ENCODE measurements at places on chromosomes 6 and 20.

GRCh38 chr6:7260291-7261031, 52.5 kb downstream of the SSR1 start:
- peak; percentile 42 for DNase-seq
- H3K27ac ChIP-seq = peak overlapping the region; percentile 77
- peak overlapping the region; percentile 59 for H3K4me3 ChIP-seq
- no peaks in the 10 kb centered on the region for H3K27me3 ChIP-seq

GRCh38 chr6:29941916-29942274, 437 bp upstream of the HLA-A start:
- H3K36me3 ChIP-seq = no peaks in the 10 kb centered on the region
- H3K4me3 ChIP-seq = peak overlapping the region; percentile 48
- H3K27ac ChIP-seq = peak overlapping the region; percentile 90
- peaks cover 13% of the 10 kb centered on the region for H3K4me1 ChIP-seq
- no peaks in the 10 kb centered on the region for H3K27me3 ChIP-seq

DNA sequence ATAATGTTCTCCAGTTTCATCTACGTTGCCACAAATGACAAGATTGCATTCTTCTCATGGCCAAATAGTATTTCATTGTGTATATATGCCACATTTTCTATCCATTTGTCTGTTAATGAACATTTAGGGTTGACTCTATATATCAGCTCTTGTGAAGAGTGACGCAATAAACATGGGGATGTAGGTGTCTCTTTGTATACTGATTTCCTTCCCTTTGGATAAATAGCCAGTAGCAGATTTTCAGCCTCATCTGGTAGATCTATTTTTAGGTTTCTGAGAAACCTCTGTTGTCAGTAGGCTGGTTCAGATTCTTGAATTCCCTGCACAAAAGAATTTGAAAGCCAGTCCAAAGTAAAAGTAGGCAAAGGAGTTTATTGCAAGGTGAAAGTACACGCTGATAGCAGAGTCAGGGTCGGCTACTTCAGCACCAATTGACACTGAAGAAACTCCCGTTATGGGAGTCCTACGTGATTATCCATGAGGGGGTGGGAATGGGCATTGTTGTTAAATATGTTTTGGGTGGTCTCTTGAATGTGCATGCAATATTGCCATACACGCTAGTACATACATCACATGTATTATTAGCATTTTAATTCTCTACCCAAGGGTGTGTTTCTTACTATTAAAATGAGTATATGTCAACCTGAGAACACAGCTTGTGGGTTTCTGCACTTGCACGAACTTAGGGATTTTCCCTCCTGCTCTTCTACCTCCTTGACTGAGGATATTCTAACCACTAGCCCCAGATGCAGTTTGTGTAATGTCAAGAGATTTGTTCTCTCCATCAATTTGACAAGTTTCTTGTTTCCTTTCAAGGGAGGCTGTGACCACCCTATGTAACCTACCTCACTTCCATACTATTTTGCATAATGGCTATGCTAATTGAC, 14.4 kb upstream of the SLC17A2 start:
- H3K27me3 ChIP-seq = no peaks in the 10 kb centered on the region
- no peak overlapping the region for H3K27ac ChIP-seq
- DNase-seq = no peak
- no peaks in the 10 kb centered on the region for H3K36me3 ChIP-seq
- H3K4me1 ChIP-seq = no peaks in the 10 kb centered on the region
- H3K4me3 ChIP-seq = no peak overlapping the region

DNA sequence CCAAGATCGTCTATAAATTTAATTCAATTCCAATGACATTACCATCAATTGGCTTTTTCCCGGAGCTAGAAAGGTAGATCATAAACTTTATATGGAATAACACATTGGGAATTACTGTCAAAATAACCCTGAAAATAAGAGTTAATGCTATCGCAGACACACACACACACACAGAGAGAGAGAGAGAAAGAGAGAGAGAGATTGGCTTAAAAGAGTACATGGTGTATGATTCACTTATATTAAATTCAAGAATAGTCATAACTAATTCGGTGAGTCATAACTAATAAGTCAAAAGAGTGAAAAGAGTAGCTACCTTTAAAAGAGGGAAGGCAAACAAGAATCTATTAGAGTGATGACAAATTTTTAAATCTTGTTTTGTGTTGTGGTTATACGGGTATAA, 425.5 kb downstream of the TBC1D32 start:
- no peaks in the 10 kb centered on the region for H3K4me1 ChIP-seq
- no peak overlapping the region for H3K27ac ChIP-seq
- no peak overlapping the region for H3K4me3 ChIP-seq
- DNase-seq = no peak
- H3K27me3 ChIP-seq = no peaks in the 10 kb centered on the region
- H3K36me3 ChIP-seq = no peaks in the 10 kb centered on the region

- no peaks in the 10 kb centered on the region for H3K27me3 ChIP-seq
Measured at GRCh38 chr6:54801669-54802068, 44.9 kb upstream of the FAM83B start.

DNA sequence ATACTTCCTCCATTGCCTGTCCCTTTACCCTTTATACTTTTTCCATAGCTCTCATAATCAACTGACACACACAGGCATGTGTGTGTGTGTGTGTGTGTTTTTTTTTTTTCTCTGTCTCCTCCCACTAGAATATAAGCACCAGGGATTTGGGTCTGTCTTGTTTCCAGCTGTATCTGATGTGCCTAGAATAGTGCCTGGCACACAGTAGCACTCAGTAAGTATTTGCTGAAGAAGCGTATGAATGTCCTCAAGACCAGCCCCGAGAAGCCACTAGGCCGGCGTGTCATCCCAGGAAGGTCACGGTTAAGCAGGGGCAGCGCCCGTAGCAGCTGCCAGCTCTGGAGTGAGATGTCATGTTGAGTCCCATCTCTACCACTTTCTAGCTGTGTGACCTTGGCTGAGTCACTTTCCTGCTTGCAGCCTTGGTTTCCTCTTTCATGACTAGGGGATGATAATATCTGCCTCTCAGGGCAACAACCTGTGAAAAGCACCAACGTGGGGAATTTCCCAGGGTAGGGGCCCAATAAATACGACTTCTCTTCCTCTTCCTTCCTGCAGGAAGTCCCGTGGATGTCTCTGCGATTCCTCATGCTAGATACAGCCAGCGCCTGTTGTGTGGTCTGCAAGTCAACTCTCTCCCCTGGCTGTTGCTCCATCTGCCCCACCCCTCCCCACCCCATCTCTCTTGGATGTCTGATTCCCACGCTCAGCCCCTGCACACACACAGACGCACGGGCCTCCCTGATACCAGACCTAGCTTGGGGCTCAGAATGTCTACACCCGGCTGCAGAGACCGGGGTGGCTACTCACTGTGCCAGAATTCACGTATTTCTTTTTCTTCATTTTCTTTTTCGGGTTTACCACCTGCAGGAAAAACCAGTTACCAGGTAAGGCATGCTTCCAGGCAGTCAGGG, 58.1 kb downstream of the RAB44 start:
- H3K27me3 ChIP-seq = no peaks in the 10 kb centered on the region
- no peaks in the 10 kb centered on the region for H3K36me3 ChIP-seq
- no peak overlapping the region for H3K27ac ChIP-seq
- peaks cover 8% of the 10 kb centered on the region for H3K4me1 ChIP-seq

DNA sequence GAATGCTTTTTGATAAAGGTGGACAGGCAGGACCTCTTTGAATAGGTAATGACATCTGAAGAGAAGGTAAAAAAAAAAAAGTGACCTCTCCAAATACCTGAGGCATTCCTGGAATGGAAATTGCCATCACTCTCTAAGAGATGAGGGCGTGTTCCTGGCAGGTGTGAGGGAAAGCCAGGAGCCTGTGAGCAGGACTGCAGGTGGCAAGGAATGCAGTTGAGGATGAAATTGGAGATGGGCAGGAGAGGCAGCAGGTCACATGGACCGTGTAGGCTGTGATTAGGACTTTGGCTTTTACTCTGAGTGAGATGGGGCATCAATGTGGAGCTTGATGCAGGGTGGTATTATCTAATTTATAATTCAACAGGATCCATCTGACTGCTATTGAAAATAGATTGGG, 227.4 kb downstream of the LRFN2 start:
- no peak overlapping the region for H3K27ac ChIP-seq
- no peaks in the 10 kb centered on the region for H3K27me3 ChIP-seq
- DNase-seq = no peak
- no peak overlapping the region for H3K4me3 ChIP-seq

DNA sequence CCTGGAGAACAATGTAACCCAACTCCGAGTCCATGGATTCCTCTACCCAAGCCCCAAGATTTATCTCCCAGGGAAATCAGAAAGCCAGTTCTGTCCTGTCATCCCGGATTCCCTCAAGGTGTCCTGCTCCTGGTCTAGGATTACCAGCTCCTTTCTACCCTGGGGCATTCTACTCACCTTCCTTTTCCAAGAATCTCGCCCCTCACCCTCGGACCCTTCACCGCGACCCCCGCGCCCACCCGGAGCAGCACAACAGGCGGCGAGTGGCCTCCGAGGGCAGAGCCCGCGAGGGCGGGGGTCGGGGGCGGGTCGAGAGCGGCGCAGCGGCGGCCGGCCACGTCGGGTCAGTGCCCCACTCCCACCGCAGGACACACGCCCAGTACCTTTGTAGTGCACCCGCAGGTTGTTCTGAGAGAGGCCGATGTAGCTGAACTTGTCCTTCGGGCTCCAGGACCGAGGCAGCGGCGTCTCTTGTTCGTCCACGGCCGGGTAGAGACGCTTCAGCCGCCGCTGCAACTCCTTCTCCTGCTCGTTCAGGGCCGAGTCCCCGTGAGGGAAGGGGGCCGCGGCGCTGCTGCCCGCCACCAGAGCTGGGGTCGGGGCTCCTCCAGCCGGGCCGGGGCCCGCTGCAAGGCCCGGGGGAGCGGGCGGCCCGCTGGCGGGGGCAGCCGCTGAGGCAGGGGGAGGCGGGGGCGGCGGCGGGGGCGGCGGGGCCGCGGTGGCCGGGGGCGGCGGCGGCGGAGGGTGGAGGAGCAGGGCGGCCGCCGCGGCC, 897 bp downstream of the RANBP9 start:
- no peak for DNase-seq
- H3K4me3 ChIP-seq = peak overlapping the region; percentile 71
- no peaks in the 10 kb centered on the region for H3K36me3 ChIP-seq
- H3K4me1 ChIP-seq = peaks cover 32% of the 10 kb centered on the region
- no peaks in the 10 kb centered on the region for H3K27me3 ChIP-seq

GRCh38 chr6:157879873-157880254, 56.8 kb downstream of the SNX9 start:
- no peak for DNase-seq
- peaks cover 40% of the 10 kb centered on the region for H3K36me3 ChIP-seq
- no peak overlapping the region for H3K4me3 ChIP-seq
- H3K4me1 ChIP-seq = no peaks in the 10 kb centered on the region

DNA sequence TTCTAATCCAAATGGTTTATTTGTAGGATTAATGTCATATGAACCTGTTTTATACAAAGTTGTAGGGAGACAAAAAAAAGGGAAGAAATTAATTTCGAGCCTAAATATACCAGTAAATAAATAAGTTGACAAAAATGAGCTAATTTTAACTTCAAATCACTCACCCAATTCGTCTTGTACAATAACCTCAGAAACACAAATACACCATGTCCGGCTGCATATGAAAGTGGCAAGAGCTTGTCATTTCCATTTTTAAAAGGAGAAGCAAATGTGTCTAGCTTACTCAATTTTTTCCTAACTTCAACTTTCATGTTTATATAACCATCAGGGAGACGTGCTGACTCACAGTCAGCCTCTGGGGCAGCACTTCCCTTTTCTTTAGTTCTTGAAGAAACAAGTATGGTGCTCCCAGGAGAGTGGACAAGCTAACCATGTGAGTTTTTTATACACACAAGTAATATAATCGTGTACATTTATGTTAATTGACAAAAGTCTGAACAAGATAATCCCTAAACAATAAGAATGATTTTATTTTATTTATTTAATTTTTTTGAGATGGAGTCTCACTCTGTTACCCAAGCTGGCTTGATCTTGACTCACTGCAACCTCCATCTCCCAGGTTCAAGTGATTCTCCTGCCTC, 55.5 kb upstream of the SGK1 start:
- no peak overlapping the region for H3K4me3 ChIP-seq
- no peaks in the 10 kb centered on the region for H3K4me1 ChIP-seq
- H3K27me3 ChIP-seq = no peaks in the 10 kb centered on the region
- peak; percentile 78 for DNase-seq

DNA sequence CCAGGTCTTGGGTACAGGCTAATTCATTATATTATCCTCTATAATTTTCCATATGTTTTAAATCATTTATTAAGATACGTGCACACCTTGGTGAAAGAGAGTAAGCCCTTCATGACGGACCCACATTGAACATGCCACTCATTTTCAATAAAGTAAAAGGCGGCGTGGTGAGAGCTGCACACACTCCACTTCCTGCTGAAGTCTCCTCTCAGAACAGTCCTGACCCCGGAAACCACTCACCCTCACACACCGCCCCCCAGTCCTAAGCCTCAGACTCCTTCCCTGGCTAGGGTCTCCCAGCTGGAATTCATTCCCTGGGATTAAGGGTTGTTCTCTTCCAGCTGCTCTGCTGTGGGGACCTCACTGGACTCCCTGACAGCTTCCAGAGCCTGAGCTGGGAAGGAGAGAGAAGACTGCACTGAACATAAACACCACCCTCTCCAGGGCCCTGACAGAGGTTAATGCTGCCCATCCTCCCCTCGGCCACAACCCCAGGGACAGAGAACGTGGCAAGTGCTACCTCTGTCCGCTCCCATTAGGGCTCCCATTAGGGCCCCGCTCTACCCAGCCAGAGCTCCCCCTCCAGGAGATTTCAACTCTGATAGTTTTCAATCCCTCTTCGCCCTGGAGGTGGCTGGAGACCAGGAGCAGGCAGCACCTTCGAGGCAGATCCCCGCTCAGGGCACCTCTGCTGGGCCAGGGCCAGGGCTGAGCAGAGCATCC, 24.8 kb downstream of the GRM4 start:
- H3K36me3 ChIP-seq = no peaks in the 10 kb centered on the region
- H3K4me1 ChIP-seq = no peaks in the 10 kb centered on the region
- no peak for DNase-seq

- H3K4me3 ChIP-seq = no peak overlapping the region
- no peak for DNase-seq
- no peaks in the 10 kb centered on the region for H3K4me1 ChIP-seq
- H3K27ac ChIP-seq = no peak overlapping the region
Measured at GRCh38 chr6:112594886-112595594, 247.9 kb downstream of the RFPL4B start.

- H3K27ac ChIP-seq = no peak overlapping the region
- H3K4me3 ChIP-seq = no peak overlapping the region
- H3K27me3 ChIP-seq = no peaks in the 10 kb centered on the region
Measured at GRCh38 chr6:56838965-56839364, 115.9 kb upstream of the BEND6 start.

DNA sequence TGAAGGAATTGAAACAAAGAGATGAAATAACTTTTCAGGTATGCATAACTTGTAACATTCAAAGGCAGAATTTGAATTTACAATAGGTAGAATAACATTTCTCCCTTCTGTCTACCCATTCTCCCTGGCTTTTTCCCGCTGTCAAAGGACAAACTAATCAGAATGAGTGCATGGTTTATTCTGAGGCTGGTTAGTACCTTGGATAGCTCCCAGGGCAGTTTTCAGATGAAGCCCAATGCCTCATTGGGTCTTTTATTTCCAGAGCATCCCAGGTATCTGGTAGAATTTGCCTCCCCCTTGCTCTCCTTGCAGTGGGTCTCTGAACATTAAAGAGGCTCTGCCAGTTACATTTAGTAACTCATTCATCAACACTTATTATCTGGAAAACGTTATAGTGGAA, 665.5 kb downstream of the BCKDHB start:
- no peaks in the 10 kb centered on the region for H3K27me3 ChIP-seq
- H3K4me3 ChIP-seq = no peak overlapping the region
- H3K27ac ChIP-seq = no peak overlapping the region
- no peaks in the 10 kb centered on the region for H3K36me3 ChIP-seq
- no peak for DNase-seq

GRCh38 chr20:19706463-19706862, 51.6 kb upstream of the RIN2 start:
- H3K27me3 ChIP-seq = no peaks in the 10 kb centered on the region
- no peak for DNase-seq
- H3K4me3 ChIP-seq = no peak overlapping the region
- no peaks in the 10 kb centered on the region for H3K4me1 ChIP-seq
- no peaks in the 10 kb centered on the region for H3K36me3 ChIP-seq
- H3K27ac ChIP-seq = no peak overlapping the region
